ENCODE measurements at places on chromosomes 16 and 17.

- no peak for DNase-seq
Measured at GRCh38 chr16:85029408-85029784, 1.8 kb downstream of the KIAA0513 start.

DNA sequence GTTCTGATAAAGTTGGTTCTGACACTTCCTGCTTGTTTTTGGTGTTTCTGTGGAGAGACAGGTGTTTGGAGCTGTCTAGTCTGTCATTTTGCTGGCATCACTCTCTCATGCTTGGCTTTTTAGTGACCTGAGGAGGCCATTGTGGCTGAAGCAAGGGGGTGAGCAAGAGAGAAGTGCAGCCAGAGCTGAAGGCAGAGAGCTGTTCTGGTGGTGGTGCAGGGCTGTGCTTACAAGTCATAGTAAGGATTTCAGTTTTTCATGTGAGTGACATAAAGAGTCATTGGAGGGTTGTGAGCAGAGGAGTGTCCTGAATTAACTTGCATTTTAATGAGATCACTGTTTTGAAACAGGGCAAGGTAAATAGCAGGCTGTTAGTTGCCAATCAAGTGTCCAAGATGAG lies 97.5 kb downstream of the CHD9 start:
- no peak for DNase-seq

DNA sequence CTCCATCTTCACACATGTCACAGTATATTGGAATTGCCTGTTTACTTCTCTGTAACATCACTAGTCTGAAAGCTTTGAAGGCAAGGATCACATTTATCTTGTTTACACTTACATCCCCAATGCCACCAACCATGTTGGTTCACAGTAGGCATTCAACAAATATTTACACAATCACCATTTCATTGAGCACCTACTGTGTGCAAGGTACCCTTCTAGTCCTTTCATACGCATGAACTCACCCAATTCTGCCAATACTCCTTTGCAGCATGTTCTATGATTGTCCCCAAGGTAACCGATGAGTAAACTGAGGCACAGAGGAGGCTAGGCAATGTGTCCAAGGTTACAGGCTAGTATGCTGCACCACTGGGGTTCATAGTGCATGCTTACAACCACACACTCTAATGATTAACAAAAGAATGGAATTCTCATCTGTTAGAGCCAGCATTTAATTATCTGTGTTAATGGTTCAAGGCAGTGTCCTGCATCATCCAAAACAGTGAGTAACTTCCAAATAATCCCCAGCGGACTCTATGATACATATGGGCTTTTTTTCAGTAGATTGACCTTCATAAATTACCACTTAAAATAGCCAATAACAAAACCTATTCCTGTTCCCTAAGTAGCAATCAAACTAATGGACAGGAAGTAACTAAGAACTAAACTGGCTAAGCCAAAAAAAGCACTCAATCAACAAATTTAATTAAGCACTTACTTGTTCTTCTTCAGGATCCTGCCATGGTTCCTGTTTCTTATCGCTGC lies 364.5 kb upstream of the XYLT1 start:
- no peak for DNase-seq

DNA sequence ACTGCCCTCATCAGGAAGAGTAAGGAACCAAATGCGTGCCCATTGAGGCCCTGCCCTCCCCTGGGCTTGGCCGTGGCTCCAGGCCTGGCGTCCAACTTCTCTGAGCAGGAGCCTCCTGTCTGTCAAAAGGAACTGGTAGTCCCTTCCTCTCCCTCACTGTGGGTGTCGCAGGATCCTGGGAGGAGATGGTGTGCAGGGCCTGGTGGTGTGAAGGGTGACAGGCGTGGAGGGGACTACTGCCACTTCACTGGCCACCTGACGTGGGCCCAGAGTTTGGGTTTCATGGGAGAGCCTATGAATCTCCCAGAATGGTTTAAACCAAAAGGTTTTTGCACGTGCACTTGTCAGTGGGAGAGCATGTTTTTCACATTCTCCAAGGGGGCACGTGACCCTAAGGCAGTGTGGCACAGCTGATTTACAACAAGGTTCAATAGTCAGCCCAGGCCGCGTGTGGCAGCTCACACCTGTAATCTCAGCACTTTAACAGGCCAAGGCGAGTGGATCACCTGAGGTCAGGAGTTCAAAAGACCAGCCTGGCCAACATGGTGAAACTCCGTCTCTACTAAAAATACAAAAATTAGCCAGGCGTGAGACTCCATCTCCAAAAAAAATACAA lies 12.5 kb downstream of the ARL2BP start:
- DNase-seq, result no peak

- no peak for DNase-seq
Measured at GRCh38 chr16:55490301-55490700, 11.3 kb downstream of the MMP2 start.

DNA sequence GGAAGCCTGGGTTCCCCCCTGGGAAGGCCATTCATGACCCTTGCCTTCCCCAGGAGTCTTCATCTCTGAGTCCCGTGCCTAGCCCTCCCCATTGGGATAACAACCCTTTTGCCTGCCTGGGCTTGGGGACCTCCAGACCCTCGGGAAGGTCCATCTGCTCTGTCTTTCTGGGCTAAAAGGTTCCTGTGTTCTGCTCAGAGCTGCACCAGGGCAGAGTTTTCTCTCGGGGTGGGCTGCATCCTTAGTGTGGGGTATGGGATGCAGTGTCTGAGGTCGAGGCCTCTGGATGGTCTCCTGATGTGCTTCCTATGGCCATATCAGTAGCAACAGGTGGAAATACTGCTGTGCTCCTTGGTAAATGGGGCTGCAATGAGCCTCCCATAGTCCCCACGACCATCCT lies 22.9 kb upstream of the PLLP start:
- no peak for DNase-seq

GRCh38 chr17:46166692-46167249 lies 26.5 kb downstream of the KANSL1 start:
- DNase-seq, result no peak

DNA sequence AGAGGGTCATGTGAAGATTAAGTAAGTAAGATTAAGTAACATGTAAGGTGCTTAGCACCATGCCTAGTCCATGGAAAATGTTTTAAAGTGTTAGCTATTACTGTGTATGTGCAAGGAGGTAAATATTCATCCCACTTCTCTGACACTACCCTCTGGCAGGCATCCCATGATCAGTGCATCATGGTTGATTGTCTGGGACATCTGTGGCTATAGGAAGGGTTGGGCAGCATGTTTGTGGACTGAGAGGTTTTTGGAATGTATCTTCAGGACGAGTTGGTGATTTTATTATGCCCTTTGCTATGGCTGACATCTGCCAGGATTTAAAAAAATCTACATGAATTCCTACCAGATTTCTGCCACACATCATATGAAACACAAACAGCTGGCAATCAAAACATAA lies 6.5 kb upstream of the TAOK1 start:
- DNase-seq, result no peak

DNA sequence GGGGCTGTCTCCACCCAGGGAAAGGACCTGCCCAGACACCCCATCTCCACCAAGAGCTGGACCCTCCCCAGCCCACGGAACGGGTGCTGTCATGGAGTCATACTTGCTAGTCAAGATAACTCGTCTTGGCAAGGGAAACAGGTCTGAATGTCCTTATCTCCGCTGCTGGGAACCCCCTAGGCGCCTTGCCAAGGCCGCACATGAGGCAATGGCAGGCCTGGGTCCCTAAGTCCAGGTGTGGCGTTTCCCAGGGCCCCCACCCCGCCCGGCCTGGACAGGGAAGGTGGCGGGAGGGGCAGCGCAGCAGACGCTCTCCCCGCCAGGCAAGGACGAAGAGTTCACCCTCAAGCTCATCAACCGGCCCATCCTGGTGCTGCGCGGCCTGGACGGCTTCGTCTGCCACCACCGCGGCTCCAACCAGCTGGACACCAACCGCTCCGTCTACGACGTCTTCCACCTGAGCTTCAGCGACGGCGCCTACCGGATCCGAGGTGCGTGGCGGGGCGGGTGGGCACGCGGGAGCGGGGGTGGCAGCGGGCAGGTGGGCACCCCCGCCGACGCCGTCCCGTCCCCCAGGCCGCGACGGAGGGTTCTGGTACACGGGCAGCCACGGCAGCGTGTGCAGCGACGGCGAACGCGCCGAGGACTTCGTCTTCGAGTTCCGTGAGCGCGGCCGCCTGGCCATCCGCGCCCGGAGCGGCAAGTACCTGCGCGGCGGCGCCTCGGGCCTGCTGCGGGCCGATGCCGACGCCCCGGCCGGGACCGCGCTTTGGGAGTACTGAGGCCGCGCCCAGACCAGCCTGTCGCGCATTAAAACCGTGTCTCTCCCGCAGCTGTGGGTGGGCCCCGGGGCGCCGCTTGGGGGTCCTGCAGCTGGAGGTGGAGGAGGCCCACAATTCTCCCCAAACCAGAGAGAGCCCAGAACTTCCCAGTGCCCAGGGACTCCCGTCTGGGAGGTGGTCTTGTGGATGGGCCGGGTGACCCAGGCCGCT lies 8.4 kb downstream of the FSCN2 start:
- DNase-seq, result no peak

- DNase-seq, result no peak
Measured at GRCh38 chr17:51118330-51119195, 2.1 kb downstream of the SPAG9 start.

GRCh38 chr16:47905771-47906170 lies 250.0 kb downstream of the ABCC12 start:
- DNase-seq, result no peak

DNA sequence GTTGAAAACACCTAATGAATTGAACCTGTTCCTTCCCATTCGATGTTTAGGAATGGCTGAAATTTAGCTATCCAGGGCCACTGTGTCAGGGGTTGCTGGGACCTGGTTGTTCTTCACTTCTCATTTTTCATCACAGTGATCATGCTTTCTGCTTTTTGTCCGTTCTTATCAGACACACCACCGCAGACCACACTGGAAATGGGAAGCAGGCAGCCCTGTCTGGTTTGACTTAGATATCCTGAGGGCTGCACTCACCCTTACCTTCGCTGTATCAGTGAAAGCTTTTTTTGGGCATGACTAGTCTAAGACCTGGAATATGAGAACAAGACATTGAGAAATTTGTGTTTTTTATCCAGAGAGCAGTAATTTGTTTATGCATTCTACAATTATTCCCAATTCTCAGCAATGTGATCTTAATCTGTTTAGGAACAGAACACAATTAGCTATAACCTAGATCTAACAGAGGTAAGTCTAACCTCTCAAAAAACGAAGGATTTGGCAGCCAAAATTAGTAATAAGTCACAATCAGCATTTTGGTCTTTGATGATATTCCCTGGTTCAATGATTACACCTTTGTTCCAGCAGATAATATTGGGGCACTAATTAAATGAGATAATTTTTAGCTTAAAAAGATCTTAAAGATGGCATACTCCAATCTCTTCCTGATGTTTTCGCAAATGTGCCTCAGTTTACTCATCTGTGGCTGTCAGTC lies 126.0 kb upstream of the GOT2 start:
- no peak for DNase-seq

DNA sequence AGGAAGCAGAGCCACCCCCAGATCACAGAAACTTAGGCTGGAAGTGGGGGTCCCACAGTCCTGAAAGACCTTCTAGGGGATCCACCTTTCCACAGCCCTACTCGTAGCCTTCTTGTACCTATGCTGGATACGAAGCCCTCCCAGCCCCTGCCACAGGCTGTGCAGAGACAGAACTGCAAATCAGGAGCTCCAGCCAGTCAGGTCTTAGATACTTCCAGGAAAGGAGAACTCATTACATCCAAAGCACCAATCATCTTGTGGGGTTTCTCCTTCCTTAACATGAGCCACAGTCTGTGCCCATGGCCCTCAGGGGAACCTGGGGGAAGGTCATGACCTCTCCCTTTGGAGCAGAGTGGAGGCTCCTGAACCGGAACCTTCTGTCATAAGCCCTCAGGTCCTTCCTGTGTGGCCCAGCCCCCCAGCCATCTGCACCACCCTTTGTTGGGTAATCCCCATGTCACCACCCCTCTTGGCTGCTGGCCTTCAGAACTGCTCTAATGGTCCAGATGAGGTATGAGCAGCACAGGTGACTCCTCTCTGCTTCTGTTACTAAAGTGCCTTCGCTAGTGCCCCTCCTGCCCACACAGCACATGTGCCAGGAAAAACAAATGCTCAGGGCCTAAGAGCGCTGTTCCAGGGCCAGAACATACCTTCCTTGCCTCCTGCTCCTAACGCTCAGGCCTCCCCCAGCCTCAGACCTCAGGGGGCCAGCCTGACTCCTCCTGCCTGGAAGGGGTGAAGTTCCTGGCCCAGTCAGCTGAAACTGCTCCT lies 14.6 kb downstream of the SRCIN1 start:
- no peak for DNase-seq

DNA sequence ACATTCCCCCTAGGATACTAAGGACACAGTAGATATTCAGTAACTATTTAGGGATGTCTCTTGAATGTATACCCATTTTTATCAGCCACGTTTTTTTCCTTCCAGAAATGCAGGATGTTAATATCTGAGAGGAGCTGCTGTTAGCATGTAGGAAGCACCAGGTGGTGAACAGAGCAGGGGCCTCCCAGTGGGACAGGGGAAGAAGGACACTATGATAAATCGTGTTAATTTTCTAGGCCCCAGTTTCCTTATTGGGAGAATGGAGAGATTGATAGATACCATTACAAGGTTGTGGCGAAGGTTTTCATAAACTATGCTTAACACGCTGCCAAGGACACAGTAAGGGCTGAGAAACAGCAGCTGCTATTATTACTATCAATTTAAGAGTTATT lies 45.4 kb downstream of the PRSS54 start:
- no peak for DNase-seq

- DNase-seq, result no peak
Measured at GRCh38 chr16:76360404-76360803, 83.2 kb downstream of the CNTNAP4 start.

- DNase-seq, result no peak
Measured at GRCh38 chr16:22016927-22017326, 9.0 kb downstream of the MOSMO start.

DNA sequence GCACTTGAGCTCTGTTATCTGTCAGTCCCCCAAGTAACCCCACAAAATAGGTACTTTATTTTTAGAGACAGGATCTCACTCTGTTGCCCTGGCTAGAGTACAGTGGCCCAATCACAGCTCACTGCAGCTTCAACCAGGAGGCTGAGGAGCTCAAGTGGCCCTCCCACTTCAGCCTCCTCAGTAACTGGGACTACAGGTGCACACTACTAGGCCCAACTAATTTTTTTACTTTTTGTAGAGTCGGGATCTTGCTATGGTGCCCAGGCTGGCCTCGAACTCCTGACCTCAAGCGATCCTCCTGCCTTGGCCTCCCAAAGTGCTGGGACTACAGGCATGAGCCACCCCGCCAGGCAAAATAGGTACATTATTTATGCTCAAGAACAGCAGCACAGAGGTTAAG lies 99.6 kb downstream of the MGAT5B start:
- DNase-seq, result no peak

DNA sequence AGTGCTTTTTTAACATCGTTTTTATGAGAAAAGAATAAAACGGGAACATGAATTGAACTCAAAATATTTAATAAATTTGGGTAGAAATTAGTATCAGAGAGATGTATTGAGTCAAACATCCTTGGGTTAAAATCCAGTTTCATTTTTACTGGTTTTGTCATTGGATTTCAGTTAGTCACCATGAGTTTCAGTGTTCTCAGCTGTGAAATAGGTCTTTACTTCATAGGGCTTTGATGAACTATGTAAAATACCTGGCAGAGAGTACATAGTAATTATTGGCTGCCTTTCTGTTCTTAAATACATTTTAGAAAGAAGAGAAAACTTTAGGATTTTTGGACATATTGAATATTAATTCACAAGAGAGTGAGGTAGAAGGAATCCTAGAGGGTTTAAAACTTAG lies 105.8 kb downstream of the TANC2 start:
- no peak for DNase-seq
